T-cell (primary cell): ENCODE measurements at places on chromosomes 3 and 15. TPM values are rescaled to one million over a fixed set of nuclear protein-coding genes. Genes with fewer than 3 reads are reported as not detected.

GRCh38 chr3:145427355-145427754, 733.6 kb downstream of the PLOD2 start:
- no peak for DNase-seq

DNA sequence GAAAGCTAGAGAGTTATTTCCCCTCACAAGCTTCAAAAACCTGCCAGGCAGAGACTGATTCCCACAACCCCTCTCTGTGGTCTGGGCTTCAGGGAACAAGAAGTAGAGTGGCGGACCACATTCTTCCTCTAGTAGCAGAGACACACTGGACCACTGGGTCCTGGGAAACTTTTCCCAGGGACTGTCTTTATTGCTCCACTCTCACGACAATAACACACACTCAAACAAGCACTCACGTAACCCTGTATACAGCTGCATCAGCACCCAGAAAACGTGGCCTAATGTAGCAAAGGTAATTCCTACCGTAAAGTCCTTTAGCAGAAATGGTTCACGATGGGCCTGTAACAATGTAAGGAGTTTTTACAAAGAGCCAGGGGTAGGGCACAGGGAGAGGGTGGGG, 27.6 kb downstream of the CPOX start:
- DNase-seq: no peak

DNA sequence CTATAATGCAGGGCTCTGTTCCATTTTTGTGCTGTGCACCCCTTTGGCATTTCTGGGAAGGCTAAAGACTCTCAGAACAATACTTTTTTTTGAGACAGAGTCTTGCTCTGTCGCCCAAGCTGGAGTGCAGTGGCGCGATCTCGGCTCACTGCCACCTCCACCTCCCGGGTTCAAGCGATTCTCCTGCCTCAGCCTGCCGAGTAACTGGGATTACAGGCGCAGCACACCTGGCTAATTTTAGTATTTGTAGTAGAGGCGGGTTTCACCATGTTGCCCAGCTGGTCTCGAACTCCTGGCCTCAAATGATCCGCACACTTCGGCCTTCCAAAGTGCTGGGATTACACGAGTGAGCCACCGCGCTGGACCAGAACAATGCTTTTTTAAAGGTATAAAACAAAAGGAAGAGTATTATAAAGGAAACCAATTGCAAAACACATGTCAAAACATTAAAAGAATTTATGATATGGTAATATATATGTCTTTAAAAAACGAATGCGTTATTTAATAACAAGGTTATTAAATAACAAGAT, 999 bp downstream of the SQOR start:
- no peak for DNase-seq

DNA sequence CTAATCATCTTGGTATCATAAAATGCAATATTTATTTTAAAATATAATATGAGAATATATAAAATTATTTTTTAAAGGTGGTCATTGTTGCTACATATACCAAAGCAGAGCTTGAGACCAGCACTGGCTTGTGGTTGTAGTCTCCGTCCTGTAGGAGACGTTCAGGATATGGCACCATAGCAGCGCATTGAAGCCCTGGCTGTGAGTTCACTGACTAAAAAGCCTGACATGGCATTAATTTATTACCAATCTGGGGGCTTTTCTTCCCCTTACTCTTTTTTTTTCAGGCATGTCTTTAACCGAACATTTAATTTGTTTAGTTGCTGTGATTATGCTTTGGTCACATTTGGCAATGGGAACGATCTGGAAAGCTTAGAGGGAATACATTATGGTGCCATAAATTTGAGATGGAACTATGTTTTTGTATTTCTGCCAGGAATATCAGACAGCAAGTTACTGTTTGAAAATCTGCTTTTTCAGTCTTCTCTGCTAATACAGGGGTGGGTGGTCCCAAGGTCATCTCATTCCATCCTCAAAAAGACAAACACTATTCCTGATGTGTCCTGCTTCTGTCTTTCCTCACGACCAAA, 108.5 kb downstream of the ZIC4 start:
- no peak for DNase-seq

- no peak for DNase-seq
These were observed 4.8 kb upstream of the FBXW12 start for GRCh38 chr3:48367201-48367600.

- no peak for DNase-seq
These were observed 237.6 kb downstream of the TUSC7 start for GRCh38 chr3:116947148-116947547.

Gene PLCL2
- total RNA-seq: 53.4 TPM

Gene ZMYND10
- 3.3 TPM for total RNA-seq

Gene CYP19A1
- total RNA-seq: 0.23 TPM

Gene MST1
- total RNA-seq: 12.3 TPM

Gene TUSC7
- not detected for total RNA-seq

Gene IGDCC3
- total RNA-seq: 0.06 TPM

Gene RFX7
- 26.2 TPM for total RNA-seq

Gene ARNT2
- total RNA-seq: not detected

Gene GUCA1C
- total RNA-seq: not detected
